ENCODE measurements at places on chromosomes 12 and 14.

DNA sequence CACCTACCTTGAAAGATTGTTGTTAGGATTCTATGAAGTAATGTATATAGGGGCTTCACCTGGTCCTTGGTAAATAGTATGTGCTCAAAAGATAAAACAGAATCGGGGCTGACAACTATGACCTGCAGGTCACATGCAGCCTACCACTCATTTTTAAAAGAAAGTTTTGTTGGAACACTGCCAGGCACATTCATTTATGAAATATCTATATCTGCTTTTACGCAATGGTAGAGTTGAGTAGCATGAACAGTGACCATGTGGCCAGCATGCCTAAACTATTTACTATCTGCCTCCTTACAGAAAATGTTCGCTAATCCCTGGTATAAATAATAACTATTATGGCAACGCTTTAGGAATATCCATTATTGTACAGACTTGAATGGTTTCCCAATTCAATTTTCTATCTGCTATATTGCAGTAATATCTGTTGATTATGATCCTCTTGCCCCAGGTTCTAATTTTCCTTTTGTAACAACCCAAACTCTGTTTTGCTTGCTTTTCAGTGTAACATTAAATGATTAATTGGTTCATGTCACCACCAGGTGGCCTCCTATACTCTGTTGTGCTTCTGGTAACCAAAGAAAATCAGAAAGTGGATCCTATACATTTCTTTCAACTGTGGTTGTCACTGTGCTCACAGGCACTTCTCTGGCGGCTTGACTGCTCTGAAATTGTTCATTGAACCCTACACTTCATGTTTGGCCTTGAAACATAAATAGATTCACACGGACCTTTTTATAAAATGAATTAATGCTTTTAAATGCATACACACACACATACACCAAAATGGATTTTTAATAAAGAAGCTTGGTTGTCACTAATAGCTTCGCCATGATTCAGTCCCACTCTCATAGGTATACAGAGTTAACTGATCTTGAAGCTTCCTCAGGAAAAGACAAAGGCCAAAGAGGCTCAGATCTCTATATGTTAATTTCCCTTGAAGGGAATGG lies 227.7 kb upstream of the NPAS3 start:
- peak; percentile 27 for DNase-seq

GRCh38 chr14:39668449-39668848 lies 236.2 kb upstream of the FBXO33 start:
- no peak for DNase-seq

GRCh38 chr12:92707926-92708325 lies 5.1 kb downstream of the PLEKHG7 start:
- DNase-seq, result no peak

- DNase-seq, result no peak
These were observed 4.2 kb upstream of the RIPK3 start for GRCh38 chr14:24343795-24344660.

- DNase-seq, result peak; percentile 68
These were observed 1.8 kb upstream of the BHLHE41 start for GRCh38 chr12:26126340-26127284.

GRCh38 chr12:14264778-14265177 lies 100.7 kb upstream of the ATF7IP start:
- no peak for DNase-seq

DNA sequence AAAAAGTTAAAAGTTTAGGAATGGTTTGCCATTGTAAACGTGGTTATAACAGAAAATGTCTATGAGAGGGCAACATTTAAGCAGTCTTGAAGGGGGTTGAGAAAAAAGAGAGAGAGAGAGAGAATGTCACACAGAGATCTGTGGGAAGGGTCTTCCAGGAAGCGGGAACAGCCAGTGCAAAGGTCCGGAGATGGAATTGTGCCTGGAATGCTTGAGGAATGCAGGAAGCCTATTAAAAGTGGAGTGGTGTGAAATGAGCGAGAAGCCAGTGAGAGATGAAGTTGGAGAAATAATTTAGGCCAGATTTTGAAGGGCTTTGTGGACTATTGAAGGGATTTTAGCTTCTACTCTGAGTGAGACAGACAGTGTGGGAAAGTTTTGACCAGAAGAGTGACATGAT lies 406.8 kb upstream of the TBX3 start:
- DNase-seq, result no peak

GRCh38 chr14:99734406-99735051 lies 50.4 kb downstream of the CYP46A1 start:
- DNase-seq, result no peak

GRCh38 chr14:99426813-99427346 lies 53.8 kb downstream of the SETD3 start:
- DNase-seq, result no peak

DNA sequence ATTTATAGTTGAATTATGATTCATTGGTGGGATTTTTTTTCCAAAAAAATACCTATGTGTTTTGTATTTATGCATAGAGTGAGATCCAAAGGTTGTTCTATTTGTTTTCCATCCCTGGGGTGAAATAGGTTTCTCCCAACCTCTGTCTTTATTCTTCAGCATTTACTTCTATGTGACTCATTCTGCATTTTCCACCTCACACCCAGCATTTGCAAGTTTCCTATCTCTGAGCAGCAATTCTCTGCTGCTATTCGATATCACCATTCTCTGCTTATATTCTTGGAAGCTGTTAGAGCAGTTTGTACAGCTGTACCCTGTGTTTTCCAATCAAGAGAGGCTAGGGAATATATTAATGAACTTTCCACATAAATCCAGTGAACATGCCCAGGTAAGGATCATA lies 538.9 kb downstream of the SNAPC1 start:
- DNase-seq, result no peak

DNA sequence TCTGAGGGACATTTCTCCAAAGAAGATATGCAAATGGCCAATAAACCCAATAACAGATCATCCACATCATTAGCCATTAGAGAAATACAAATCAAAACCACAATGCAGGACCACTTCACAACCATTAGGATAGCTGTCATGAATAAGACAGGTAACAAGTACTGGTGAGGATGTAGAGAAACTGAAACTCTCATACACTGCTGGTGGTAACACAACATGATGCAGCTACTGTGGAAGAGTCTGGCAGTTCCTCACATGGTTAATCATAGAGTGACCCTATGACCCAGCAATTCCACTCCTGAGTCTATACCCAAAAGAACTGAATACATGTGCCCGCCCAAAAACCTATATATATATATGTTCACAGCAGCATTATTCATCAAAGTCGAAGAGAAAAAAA lies 39.0 kb downstream of the TTC9 start:
- no peak for DNase-seq

DNA sequence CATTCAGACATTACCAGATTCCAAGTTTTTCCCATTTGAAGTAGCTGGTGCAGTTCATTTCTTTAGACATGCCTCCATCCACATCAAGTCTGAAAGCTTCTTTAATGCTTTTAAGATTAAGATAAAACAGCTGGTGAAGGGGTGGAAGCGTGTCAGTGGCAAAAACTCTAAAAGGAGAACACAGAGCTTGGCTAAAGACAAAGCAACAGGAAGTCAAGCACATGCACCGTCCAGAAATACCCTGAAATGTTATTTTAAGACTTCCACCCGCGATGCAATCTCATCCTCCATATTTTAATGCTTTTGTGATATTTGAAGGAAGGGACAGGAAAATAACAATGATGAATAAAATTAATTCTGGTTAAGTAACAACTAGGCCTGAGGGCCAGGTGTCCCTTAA lies 31.8 kb downstream of the PPM1H start:
- no peak for DNase-seq

GRCh38 chr12:81797100-81797499 lies 38.0 kb upstream of the PPFIA2 start:
- no peak for DNase-seq

DNA sequence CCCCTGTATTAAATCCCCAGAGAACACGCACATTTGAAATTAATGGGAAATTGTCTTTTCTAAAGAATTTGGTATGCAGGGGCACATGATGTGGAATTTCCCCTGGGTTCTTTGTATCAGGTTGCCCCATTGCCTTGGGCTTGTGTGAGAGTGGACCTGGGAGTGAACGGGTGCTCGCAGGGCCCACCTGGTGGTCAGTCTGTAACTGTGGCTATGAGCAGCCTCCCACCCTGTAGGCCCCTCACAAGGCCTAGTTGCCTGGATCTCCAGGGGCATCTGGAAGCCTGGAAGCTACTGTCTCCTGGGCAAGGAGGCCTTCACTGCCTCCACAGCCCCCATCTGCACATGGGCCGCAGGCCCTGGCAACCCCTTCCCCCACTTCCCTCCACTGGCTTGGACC lies 96.7 kb downstream of the SLC25A47 start:
- DNase-seq, result no peak

GRCh38 chr14:100304825-100305323 lies 1.4 kb downstream of the SLC25A29 start:
- no peak for DNase-seq

DNA sequence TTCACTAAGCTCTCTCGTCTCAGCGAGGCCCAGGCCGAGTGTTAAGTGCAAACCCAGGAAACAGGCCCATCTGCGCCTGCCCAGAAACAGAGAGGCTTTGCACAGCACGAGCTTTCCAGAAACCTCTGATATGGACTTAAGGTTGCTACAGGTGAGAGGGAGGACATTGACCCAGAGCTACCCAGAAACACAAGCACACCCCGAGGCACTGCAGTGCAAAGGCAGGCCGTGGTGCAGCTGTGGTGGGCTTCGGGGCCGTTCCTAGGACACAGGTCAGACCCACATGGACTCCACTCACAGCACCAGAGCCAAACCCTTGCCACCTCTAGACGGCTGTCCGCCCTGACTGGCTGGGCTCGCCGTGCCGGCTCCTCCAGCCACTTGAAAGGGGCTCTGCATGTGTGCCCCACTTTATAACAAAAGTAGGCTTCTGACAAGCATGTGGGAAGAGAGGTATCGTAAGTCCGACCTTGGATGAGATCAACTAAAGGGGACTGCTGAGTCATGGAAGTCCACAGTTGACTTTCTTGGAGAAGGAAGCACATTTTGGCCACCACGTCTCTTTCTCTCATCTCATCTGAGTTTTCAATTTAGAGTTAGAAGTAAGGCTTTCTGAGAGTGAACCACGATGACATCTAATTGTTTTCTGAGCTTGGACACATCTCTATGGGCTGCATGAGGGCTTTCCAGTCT lies 38.2 kb downstream of the CACNA2D4 start:
- peak; percentile 21 for DNase-seq

- DNase-seq, result no peak
These were observed 50.8 kb upstream of the POC1B start for GRCh38 chr12:89576572-89577220.

DNA sequence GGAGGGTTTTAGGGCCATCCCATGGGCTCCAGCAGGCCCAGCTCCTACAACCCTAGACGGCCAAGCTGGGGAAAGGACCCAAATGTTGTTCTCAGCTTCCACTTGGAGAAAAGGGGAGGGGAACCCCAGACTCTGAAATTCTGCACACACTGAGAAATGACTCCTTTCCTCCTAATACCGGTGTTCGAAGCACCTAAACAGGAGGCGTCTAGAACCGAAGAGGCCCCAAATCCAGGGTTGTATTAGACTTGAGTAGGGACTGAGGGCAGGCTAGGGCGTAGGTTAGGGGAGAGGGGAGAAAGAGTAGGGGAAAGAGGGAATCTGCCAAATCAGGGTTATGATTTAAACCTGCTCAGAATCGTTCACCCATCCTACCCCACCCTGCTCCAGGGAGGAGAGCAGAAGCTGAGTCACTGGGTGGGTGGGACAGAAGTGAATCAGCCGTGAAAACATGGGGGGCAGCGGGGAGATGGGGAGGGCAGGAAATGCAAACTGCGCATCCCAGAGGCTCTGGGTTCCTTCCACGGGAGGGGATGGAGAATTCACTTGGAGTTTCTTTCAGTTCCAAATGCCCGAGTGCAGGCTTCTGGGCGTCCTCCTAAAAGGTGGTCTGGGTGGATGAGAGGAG lies 1.0 kb downstream of the IGFBP6 start:
- peak; percentile 30 for DNase-seq

GRCh38 chr12:104746467-104747088 lies 211.5 kb downstream of the SLC41A2 start:
- no peak for DNase-seq

- DNase-seq, result no peak
These were observed 94.1 kb downstream of the SLC25A47 start for GRCh38 chr14:100416921-100417860.

- DNase-seq, result no peak
These were observed 29.9 kb downstream of the CLEC2D start for GRCh38 chr12:9699269-9699897.

DNA sequence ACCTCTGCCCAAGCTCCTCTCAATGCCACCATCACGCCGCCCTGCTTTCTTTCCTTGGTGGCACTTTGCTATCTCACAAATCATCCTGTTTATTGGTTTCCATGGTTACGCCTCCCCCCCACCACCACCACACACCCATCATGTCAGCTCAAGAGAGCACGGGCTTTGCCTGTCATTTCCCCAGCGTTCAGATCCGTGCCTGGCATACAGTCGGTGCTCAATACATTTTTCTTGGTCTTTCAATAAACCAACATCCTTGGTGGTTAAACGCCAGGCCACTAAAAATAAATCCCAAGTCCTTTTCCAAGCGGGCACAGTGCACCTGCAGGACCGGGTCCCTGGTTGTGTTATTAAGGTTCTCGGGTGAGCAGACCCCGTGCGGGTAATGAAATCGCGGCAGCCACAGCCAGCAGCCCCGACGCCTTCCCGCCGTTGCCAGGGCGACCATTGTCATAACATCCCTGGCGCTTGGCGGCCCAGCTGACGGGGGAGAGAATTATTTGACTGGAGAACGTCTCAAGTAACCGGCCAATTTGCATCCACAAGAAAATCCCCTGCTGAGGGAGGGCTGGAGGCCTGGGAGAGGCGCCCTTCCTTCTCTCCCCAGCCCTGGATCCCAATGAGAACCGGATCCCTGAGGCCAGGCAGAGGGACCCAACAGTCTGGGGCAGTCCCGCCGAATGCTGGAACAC lies 92.9 kb downstream of the KSR2 start:
- DNase-seq, result peak; percentile 69

- DNase-seq, result no peak
These were observed 81.5 kb upstream of the TMCC3 start for GRCh38 chr12:94731733-94732360.

DNA sequence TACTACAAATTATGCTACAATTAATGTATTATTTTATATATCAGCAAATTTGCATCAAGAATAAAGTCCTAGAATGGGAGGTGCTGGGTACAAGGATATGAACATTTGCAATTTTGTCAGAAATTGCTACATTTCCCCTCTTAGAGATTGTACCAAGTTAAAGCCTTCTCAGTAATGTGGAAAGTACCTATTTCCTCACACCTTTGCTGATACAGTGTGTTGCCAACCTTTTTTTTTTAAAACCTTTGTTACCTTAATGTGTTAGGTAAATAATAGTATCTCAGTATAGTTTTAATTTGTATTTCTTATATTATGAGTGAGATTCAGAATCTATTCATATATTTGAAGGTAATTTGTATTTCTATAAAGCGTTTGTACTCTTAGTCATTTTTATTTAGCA lies 95.4 kb upstream of the HIF1A start:
- no peak for DNase-seq
